COLO829 (cell line): ENCODE measurements at places on chromosomes 3 and 15.

DNA sequence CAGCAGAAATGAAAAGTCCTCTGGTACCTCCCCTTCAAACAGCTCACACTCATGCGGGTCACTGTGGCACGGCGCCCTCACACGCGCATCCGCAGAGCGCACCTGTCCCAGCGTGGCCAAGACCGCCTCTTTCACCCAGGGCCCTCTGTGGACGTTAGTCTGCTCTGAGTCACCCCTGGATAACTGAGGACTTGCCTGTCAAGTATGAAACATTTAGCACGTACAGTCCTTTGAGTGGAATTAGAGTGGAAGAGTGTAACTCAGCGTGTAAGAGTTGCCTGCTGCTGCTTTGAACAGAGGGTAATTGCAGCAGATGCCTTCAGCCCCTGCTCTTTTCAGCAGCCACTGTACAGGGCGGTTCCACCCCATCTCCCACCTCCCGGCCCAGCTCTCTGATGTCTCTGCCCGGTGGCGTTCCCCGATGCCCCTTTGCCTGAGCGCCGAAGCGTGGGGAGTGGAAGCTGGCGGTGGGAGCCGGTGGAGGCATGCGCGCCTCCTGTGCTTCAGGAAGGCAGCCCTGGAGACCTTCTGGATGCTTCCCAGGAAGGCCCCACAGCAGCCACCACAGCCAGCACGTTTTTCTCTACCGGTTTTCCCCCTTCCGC, 23.0 kb downstream of the CPN2 start:
- DNase-seq: no peak

DNA sequence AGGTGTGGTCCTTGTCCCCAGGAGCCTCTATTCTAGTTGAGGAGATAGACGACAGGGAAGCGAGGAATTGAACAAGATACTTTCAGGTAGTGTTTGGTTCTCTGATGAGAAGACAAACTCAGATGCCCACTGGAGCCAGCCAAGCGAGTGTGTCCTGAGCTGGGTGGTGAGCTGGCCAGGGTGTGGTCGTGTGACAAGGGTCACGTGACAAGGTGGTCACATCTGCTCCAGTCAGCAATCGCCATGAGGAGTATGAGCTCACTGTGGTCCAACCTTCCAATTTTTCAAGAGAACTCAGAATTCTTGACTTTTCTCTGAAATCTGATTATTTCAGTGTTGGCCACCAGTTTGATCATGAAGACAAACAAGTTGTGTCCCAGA, 39.5 kb downstream of the SLC6A6 start:
- DNase-seq: no peak

DNA sequence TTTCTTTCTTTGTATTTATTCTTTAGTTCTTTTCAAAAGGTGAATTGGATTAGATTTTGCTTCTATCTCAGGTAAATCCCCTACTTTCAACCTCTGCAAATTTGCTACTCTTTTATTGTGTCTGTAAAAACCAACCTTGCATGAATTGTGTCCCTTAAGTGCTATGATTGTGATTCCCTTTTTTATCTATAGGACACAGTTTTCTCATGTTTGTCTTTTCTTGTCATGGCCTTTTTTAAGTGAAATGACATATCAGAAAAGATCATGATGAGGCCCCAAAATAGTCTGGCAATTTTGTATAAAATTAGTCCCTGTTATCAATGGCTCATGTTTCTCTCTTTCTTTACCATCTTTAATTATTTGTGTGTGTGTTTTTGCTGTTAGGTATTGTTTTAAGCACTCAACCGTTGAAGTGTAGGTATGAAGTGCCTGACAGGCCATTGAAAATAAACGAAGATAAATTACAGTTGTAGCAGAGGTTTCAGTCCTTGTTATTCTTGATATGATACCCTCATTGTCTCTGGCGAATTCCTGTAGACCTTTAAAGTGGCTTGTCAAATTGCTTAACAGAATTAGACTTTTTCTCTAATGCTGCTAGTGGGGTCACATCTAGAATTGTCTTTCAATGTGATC, 184.3 kb downstream of the UBE2E2 start:
- DNase-seq: no peak

DNA sequence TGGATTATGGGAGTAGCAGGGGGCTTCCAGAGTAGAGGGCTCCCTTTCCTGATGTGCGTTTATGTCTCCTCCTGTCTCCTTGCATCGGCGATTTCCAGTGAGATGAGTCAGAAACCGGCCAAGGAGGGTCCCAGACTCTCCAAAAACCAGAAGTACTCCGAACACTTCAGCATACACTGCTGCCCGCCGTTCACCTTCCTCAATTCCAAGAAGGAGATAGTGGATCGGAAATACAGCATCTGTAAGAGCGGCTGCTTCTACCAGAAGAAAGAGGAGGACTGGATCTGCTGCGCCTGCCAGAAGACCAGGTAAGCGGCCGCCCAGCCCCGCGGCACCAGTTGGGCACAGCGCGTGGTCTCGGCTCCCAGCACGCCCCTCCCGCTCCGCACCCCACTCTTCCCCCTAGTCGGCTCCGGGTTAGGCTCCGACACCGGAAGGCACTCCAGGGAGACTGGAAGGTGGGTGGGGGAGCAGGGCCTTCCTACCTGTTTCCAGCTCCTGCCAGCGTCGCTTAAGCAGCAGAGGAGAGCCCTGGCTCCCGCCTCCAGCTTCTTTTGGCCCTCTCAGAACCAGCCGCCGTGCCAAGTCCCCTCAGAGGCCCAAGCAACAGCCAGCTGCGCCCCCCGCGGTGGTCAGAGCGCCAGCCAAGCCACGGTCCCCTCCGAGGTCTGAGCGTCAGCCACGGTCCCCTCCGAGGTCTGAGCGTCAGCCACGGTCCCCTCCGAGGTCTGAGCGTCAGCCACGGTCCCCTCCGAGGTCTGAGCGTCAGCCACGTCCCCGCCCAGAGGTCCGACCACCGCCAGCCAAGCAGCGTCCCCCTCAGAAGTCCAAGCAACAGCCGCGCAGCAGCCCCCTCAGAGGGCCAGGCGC, 34.7 kb downstream of the MOBP start:
- DNase-seq: no peak

DNA sequence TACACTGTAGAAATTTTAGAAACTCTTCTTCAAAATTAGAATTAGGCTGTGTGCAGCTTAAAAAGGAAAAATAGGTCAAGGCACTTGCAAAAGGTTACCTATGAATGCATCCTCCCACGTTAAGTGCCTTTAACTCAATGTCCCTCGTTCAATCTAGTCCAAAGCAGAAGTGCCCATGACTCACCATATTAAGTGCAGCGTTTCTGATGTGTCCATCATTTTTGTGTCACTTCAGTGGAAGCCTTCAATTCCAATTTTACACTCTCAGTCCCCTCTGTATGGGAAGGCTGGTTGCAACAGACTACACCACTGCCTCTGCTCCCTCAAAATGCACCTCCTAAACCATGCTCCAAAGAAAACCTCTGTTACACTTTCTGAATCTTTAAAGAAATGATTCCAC, 53.4 kb downstream of the FOXB1 start:
- DNase-seq: no peak

GRCh38 chr15:31362886-31363285, 36.3 kb downstream of the KLF13 start:
- DNase-seq: no peak

DNA sequence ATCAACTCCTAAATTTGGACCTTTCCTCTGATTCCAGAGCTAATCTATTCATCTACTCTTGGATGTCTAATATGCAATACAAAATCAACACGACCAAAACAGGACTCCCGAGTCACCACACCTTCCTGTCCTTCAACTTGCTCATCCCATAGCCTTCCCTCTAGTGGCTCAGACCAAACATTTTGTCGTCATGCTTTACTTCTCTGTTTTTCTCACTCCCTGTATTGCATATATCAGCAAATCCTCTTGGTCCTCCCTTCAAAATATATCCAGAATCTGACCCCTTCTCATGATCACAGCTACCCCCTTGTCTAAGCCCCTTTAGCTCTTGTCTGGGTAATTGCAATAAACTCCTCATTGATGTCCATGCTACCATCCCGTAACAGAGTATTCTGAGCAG, 30.5 kb upstream of the DCP1A start:
- no peak for DNase-seq

DNA sequence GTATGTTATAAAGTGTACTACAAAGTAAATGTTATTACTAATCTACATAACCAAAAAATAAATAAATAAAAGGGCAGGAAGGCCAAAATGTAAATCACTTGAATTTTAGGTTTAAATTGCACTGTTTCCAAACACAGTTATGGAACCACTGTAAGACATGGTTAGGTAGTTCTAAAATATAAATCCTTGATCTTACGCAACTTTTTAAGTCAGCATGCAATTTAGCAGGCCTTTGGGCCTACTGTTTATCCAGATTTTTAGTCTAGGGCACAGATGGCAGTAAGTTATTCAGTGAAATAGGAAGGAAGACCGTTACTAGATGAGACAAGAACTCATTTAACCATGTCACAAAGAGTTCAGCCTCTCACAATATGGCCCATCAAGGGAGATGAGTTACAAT, 187.4 kb upstream of the SLC2A2 start:
- DNase-seq: no peak

GRCh38 chr15:96209285-96209735, 121.2 kb upstream of the NR2F2 start:
- no peak for DNase-seq

DNA sequence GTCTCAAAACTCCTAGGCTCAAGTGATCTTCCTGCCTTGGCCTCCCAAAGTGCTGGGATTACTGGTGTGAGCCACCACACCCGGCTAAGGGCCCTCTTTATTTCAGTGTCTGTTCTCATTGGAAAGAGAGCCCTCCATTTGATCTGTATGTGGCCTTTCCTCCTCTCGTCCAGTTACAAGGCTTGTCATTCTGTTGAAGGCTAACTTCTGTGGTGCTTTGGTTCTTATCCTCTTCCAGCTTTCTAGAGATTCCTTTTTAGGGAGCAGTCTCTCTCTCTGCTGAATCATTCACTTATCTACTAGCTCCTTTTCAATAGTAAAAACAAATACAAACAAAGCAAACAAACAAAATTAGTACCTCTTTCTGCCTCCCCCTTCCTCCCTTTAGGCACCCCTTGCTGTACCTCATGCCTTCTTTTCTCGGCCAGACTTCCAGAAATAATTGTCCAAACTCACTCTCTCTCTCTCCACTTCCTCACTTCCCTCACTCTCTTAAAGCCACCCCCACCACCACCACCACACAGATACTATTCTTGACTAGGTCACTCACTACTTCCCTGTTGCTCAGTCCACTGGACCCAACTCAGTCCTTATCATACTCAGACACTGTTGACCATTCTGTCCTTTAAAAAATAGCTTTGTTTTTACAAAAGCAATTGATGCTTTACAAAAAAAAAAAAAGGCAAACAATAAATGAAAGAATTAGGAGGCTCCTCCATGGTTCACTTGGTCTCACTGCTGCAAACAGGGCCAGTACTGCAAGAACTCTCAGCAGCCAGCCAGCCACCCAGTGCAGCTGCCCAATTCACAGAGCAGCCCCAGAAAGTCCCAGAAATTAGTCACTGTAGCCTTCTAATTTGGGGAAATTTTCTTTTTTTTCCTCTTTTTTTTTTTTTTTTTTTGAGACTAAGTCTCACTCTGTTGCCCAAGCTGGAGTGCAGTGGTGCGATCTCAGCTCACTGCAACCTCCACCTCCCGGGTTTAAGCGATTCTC, 31.7 kb upstream of the RAB11A start:
- no peak for DNase-seq

DNA sequence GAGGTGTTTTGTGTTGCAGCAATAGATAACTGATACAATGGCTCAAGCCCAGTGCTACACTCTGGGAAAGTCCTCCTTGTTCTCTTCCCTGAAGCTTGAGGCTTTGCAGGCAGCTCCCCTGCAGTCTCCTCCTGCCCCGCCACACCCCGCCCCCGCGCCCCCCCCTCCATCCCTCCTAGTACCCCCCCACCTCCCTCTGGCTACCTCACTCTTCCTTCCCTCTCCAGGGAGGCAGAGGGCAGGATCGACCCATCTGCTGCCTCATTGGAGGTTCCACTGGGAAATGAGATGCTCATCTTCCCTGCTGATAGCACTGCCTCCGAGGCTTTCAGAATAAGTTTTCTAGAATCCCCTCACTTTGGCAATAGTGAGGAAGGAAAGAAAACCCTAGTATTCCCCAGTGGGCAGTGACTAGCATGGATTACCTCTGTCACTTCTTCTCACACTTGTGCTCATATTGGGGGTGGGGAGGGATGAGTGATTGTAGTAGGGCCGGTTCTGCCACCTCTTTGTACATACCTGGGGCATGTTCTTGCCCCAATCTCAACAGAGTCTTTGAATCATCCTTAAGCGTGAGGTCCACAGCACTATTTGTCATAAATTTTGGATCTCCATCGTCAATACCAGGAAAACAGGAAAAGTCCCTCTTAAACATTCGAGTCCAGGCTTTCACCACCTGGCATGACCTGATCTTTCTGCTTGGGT, 16.3 kb upstream of the RAB7A start:
- DNase-seq: no peak

GRCh38 chr3:112085735-112086075, 484 bp upstream of the C3orf52 start:
- no peak for DNase-seq

GRCh38 chr3:126545544-126545943, 13.2 kb downstream of the C3orf22 start:
- DNase-seq: no peak

DNA sequence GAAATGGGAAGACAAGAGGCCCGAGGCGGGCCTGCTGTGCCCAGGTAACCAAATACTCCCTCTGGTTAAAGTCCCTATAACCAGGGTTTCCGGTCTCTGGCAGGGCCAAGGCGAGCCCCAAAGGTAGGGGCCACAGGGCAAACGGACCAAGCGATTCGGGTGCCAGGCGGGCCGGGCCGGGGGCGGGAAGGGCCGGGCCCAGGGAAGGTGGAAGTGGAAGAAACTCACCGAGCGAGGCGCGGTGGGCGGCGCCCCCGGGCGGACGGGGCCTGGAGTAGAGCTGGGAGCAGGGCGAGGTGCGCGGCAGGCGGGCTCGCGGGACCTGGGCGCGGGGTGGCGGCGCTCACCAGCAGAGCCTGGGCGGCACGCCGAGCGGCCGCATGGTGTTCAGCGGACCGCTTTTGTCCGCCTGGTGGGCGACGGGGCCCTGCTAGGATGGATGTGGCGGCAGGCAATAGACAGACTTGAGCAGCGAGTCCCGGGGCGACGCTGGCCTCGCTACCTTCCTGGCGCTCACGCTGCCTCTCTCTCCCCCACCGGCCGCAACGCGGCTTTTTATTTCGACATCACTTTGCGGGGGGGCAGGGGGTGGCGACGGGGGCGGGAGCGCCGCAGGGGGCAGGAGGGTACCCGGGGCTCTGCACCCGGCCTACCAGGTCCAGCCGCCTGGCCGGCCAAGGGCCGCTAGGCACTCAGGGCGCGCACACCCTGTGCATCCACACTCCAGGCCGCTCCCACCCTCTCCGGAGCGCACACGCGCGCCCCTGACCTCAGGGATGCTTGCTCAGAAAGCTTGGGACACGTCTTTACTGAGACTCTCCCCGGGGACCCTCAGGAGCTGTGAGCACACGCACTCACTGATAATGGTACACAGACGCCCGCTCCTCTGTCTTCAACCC, at the start of gene GATA2:
TSS of gene GATA2 (minus strand) at position 531 of the 899 bp plus-strand sequence. CDS start 6,170 bp downstream, outside the sequence.
- DNase-seq: no peak
